Activated T-cell treated with anti-CD3 and anti-CD28 coated beads for 24 hours (primary cell): ENCODE measurements at places on chromosomes 6 and 20.

GRCh38 chr20:42218621-42219374, 600.6 kb upstream of the CHD6 start:
- DNase-seq: no peak

DNA sequence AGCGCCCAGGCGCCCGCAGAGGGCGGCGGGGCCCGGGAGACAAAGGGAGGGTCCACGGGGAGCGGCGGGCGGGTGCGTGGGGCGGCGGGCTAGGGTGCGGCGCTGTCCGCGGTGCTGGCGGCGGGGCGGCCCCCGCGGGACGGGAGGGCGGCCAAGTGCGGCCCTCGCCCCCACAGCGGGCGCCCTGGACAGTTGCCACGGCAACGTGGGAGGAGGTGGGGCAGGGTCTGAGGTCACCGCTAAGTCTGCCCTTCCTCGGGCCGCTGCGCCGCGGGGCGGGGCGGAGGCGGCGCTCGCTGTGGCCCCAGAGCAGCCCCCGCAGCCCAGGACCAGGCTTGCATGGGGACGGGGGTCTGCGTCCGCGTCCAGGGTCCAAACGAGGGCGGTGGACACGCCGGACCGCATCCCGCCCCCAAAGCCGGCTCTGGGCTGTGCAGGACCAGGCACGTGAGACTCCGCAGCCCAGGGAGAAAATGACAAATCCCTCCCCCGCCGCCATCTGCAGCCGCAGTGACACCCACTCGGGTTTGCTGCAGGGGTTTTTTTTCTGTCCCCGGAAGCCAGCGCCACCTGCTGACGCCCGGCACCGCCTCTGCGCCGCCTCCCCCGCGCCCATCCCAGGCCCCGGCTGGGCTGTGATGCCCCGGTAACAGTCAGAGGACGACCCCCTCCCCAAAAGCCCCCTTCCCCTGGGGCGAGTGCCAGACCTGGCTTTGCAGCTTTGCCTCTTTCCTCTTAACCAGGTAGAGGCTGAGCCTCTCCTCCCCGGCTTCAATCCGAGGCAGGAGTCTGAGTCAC, 36.8 kb downstream of the YTHDF1 start:
- peak; percentile 55 for DNase-seq

DNA sequence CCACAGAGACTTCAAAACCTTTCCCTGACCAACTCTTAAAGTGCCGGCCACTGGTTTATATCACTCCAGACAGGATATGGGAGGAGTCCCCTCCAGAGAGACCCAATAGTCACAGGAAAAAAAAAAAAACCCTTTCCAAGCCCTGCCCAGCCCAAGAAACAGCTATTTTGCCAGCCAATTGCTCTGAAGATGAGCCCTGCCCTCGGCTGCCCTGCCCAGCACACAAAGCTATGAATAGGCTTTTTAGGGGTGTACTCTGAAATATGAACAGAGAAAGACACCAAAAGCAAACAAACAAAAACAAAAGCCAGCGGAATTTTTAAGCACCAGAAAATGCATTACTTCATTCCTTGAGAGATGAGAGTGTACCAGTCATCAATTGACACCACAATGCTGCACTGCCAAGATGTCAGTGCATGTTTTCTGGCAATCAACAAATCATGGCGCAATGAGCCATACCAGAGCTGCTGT, 275.1 kb downstream of the C6orf118 start:
- no peak for DNase-seq

- DNase-seq: no peak
These were observed 107.6 kb downstream of the PSMB1 start for GRCh38 chr6:170445487-170445886.

DNA sequence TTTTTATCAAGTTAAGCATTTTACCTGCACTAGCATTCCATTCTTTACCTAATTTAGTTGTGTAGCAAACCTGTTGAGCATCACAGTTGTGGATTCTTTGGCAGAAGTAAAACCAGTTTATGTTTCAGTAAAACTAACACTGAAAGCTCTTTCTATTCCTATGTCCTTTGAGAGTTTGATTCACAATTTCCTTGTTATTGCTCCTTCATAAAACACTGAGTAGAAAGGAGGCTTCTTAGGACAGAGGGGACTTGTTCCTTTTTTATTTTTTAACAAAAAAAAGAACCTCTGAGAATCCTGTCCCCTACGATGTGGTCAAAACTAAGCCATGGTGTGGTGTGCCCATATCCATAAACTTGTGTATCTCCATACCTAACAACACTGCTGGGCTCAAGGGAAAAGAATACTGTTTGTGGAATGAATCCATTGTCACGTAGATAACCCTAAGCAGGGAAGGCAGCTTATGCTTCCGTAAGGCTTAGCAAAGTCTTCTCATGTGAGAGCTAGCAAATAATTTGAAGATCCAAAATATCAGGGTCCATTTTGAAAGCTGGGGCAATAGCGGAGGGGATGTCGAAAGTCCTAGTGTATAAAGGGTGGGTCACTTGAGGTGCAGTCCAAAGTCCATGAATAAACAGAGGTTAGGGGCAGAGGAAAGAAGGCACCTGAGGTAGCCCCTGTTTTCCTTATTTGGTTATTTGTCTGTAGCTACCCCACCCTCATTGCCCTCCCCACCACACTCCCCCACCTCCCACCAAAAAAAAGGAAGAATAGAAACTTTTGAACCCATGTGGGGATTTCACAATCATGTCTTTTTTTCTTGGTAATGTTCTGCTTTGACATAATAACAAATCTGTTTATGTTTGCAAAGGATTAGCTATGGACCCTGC, 71.0 kb downstream of the PLAGL1 start:
- DNase-seq: no peak

DNA sequence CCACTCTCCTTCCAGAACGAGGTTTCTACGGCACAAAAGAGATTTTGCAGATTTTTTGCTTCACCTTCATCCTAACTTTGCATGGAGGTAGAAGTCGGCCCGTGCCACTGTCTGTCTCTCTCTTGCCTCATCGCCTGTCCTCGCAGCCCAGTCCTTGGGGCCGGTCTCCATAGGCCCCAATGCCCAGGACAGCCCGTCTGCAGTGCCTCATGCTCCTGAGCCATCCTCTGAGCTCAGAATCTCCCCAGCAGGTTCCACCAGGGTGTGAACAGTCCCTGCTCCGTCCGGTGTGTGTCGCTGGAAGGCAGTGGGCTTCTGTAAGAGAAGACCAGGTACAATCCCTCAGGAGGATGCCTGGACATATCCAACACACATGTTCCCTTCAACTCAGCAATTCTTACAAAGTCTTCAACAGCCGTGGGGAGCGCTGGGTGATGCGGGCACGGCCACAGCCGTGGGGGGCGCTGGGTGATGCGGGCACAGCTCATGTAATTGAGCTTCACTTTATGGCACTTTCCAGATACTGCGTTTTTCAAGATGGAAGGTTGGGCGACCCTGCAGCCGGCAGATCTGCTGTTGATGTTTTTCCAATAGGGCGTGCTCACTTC, 231.9 kb downstream of the DLL1 start:
- DNase-seq: no peak
